ENCODE measurements at places on chromosomes 2 and 18.

DNA sequence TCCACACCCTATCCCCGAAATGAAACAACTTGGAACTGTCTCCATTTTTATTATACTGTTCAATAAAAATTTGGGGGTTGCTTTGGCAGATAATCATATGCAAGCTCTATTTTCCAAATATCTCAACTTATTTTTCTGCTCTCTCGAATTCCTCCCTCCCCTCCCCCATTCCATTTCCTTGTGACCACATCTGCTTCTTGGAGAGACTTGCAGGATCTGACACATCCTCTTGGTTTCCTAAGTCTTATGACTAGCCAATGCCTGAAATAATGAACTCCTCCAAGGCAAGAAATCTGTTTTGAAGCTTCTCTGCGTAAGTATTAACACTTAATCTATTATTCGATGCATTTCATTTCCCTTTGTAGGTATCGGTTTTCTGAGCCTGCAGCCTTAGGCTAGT, 16.1 kb downstream of the TGIF1 start:
- no peak for DNase-seq

- no peak for DNase-seq
Observed at GRCh38 chr2:36741188-36741837, 44.8 kb downstream of the VIT start.

DNA sequence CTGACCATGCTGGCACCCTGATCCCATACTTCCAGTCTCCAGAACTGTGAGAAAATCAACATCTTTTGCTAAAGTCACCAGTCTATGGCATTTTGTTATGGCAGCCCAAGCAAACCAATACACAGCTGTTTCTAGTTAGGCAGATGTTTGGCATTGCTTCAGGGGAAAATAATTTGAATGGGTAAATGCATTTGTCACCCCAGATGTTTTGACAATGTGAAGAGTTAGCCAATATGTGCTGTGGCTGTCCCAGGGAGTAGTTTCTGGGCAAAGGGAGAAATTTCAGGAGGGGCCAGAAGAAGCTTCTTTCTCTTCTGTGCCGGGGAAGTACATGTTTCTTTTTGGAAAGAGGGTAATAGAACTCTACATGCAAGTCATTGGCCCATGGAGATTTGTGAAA, 619.0 kb downstream of the SLC4A3 start:
- DNase-seq, result no peak

- no peak for DNase-seq
Observed at GRCh38 chr18:35458271-35458670, 39.5 kb downstream of the INO80C start.

- DNase-seq, result no peak
Observed at GRCh38 chr2:52897511-52898044, 870.0 kb upstream of the CHAC2 start.

DNA sequence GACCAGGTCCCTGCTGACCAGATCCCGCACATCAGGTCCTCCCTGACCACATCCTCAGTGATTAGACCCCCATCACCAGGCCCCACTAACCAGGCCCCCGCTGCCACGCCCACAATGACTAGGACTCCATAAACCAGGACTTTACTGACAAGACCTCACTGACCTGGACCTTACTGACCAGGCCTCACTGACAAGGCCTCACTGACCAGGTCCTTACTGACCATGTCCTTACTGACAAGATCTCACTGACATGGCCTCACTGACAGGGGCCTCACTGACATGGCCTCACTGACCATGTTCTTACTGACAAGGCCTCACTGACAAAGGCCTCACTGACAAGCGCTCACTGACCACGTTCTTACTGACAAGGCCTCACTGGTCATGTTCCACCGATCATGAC, 107.9 kb upstream of the TEKT4 start:
- no peak for DNase-seq

- no peak for DNase-seq
Observed at GRCh38 chr2:215363039-215363438, 51.2 kb downstream of the ATIC start.

GRCh38 chr2:218345491-218346236, 11.0 kb upstream of the CATIP start:
- DNase-seq, result no peak

DNA sequence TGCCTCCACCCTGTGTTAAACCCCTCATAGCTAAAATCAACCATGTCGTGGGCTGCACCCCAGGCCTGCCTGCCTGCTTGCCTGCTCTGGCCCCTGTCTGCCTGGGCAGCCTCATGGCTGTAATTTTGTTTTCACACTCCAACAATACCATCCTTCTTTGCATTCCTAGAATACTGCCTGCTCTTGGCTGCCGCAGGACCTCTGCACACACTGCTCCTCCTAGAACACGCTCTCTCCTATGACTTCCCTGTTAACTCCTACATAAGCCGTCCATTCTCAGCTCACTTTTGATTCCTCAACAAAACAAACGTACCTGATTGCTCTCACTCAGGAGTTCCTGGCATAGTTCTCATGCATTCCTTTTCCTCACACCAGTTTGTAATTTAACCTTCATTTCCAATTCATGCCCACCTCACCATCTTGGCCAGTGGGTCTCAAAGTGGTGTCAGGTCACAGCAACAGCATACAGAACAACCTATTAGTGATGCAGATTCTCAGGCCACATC, 2.5 kb downstream of the UXS1 start:
- no peak for DNase-seq
